ENCODE measurements at places on chromosomes 16 and 17.

DNA sequence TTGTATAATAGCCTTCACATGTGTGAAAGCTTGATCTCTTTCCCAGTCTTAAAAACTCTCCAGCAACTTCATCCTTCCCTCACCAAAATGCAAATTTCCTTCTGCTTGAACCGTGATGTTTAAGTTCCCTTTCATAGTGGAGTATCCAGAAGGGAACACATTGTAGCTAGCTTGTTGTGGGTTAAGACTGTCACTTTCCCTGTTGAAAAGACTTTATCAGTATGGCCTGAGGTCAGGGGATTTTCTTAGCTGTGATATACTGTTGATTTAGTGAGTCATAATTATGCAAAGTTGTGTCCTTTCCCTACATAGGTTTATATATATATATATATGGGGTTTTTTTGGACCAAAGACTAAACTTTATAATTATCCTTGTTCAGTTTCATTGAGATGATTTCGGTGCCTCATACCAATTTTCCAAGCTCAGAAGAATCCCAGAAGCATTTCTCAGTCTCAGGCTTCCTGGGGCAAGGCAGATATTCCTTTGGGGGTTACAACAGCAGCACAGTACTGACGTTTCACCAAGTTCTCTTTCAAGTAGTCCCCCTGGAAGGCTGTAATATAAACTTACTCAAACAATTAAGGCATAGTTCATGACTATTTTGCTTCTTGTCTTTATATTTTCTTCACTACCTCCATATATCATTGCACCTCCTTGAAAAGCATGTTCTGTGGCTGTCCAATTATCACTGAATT, 35.7 kb downstream of the ESRP2 start:
- DNase-seq, result no peak

DNA sequence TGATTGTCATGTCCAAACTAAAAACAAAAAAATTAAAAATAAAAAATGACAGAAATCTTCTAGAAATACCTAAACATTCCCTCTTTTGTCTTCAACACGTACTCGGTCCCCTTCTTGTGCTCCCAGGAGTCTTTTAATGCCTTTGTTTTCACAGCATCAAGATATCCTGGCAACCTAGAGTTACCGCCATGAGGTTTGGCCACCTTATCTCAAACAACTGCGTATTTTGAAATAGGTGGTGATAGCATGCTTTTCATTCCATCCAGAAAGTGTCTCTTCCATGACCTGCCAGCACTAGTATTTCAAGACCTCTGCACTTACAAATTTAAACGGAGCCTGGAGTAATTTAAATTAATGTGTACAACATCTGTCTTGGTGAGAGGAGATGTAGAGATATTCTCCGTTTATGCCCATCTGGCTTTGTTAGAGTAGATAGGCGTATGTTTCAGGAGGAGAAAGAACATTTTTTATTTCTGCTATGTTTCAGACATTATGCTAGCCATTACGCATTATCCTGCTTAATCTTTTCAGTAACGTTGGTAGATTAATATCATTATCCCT, 42.0 kb downstream of the RBFOX1 start:
- no peak for DNase-seq

GRCh38 chr16:19874026-19874425, 10.6 kb downstream of the GPRC5B start:
- no peak for DNase-seq

- DNase-seq, result no peak
These were observed 3.9 kb upstream of the WFIKKN1 start for GRCh38 chr16:626787-627453.

DNA sequence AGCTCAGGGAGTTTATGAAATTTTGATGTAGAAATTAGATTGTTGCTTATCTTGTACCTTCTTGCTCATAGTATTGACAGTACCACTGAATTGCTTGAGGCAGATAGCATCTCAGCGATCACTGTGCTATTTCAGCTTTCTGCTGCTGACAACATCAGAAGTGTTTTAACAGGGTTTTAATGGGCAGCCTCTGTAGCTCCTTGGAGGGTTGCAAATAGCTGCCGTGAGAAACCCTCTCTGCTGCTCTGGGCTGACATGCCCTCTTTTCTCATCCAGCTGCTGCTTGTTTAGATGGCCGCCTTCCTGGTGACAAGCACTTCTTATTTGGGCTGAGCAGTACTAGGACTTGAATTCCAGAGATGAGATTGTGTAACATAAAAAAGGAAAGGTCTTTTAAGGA, 180.2 kb upstream of the TBX2 start:
- no peak for DNase-seq

GRCh38 chr16:57892041-57892440, 78.9 kb downstream of the CNGB1 start:
- no peak for DNase-seq

DNA sequence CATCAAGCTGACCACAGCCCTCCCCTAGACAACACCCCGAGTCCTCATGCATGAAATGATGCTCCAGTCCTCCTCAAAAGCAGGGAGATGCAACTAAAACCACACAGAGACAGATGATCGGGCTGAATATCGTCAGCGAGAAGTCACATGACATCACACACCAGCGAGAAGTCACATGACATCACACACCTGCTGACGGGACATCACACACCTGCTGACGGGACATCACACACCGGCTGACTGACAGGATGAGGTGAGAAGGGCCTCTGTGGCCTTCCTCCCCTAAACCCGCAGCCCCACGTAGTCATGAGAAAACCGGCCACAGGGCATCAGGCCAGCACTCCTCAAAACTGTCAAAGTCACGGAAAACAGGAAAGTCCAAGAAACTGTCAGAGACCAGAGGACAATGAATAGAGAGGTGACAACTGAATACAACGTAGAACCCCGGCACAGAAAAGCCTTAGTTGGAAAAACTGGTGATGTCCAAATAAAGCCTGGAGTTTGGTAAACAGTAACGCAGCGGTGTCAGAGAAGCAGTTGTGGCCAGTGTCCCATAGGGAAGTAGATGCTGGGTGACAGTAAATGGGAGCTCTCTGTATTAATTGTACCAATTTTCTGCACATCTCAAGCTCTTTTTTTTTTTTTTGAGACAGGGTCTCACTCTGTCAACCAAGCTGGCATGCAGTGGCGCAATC, 14.3 kb downstream of the LITAF start:
- no peak for DNase-seq

GRCh38 chr17:27917000-27917399, 23.8 kb upstream of the LYRM9 start:
- DNase-seq, result no peak

- no peak for DNase-seq
These were observed 1.7 kb upstream of the BRCA1 start for GRCh38 chr17:43126911-43127290.

- DNase-seq, result no peak
These were observed 570.7 kb downstream of the CDH13 start for GRCh38 chr16:83197450-83197849.

DNA sequence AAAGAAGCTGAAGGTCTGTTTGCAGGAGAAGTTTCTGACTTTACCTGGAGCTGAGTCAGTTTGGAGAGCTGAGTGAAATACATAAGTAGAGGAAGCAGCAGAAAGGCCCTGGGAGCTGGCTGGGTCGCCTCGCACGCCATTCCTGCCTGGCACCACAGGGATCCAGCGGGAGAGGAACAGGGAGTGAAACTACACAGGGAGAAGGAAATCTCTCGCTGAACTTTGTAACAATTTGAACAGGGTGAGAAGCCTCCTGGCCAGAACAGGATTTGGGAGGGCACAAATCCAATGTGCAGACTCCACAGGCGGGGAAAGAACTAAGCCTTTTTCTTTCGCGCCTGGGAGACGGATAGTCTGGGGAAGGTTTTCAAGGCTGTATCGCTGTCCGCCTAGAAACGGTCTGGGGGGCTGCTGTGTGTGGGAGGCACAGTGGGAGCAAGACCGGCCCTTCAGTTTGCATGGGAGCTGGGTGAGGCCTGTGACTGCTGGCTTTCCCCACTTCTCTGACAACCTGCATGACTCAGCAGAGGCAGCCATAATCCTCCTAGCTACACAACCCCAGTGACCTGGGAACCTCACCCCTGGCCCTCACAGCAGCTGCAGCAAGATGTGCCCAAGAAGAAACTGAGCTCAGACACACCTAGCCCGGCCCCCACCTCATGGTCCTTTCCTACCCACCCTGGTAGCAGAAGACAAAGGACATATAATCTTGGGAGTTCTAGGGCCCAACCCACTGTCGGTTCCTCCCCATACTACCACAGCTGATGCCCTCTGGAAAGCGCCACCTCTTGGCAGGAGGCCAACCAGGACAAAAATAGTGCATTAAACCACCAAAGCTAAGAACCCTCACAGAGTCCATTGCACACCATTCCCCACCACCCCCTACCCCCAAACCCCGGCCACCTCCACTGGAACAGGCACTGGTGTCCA, 778.6 kb downstream of the KCNJ2 start:
- no peak for DNase-seq

- DNase-seq, result no peak
These were observed 103.5 kb upstream of the NOG start for GRCh38 chr17:56489980-56490379.

DNA sequence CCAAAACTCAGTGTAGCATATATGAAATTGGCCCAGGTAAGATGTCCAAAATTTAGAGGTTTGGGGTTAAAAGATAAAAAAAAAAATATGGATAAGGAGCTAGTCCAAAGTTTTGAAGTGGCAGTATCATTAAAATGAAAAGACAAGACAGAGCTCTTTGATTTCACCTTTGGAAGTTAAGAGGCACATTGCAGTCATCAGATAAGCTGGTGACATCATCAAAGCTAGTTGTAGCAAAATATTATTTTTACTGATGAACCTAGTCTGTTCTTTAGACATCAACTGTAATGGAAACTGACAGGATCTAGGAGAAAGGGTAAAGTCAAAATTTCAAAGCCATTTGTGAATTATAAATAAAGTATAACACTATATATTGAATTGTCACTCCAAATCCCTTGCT, 603.7 kb upstream of the CDH8 start:
- no peak for DNase-seq

GRCh38 chr17:7419819-7420610, at the start of gene SPEM1:
Gene SPEM1, plus strand, starts transcription at chr17:7420324. Its CDS starts 61 bp downstream, at chr17:7420385.
- peak; percentile 11 for DNase-seq

GRCh38 chr16:48526058-48526957, 83.7 kb downstream of the N4BP1 start:
- no peak for DNase-seq

- DNase-seq, result no peak
These were observed 33.8 kb upstream of the CRISPLD2 start for GRCh38 chr16:84785843-84786581.

DNA sequence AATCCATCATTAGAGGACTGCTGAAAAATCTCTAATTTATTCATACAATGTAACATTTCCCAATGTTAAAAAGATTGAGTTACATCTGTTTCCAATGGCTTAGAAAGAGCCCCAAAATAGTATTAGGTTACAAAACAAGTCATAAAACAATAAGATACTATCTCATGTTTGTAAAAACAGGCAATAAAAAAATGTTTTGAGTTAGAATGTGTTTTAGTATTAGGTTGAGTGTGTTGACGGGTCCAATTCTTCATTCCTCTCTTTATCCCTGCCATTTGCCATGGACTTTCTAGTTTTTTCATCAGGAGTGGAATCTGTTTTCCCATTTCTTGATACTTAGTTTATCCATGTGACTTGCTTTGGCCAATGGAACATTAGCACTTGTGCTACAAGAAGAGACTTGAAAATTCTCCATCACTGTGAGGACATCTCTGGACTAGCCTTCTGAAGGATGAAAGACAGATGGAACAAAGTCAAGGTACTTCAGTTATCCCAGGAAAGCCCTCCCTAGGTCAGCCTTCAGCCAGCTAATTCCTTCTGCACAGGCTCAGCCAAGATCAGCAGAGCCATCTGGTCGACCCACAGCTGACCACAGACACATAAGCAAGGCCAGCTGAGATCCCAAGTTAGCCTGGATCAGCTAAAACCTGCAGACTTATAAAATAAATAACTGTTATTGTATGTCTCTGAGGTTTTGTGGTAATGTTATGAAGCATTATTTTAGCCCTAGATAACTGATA, 83.3 kb downstream of the HS3ST3A1 start:
- no peak for DNase-seq

- no peak for DNase-seq
These were observed 1.2 kb upstream of the PFN1 start for GRCh38 chr17:4949321-4950074.

DNA sequence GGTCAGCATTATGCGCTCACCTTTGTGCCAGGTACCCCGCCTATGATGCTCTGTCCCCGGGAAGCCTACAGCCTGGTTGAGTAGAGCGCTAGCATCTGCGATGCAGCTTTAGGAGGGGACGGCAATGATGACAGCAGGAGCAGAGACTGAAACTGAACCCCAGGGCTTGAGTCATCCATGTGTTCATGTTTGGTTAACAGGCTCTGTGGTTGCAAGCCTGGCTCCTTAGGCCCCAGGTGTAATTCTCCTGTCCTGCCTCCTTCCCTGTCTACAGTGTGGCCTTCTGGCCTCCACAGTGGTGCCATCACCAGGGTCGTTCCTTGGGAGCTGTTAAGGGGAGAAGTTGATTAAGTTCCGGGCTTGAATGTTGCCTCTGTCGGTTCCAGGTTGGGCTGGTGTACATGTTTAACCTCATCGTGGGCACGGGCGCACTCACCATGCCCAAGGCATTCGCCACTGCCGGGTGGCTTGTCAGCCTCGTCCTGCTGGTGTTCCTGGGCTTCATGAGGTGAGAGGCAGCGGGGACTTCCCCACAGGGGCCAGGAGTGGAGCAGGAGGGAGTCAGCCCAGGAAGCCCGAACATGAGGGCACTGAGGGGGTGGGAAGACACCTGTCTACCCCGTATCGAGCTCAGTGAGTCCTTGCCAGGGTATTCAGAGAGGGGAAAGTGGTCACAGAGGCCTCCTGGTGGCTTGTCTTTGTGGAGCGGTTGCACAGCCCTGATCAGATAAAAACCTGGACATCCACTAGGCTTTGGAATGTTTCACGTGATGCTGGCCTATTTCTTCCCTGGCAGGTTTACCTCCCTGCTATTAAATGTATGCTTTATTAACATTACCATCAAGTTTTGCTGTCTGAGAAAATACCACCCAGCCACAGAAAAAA, 9.2 kb upstream of the NAT9 start:
- no peak for DNase-seq

DNA sequence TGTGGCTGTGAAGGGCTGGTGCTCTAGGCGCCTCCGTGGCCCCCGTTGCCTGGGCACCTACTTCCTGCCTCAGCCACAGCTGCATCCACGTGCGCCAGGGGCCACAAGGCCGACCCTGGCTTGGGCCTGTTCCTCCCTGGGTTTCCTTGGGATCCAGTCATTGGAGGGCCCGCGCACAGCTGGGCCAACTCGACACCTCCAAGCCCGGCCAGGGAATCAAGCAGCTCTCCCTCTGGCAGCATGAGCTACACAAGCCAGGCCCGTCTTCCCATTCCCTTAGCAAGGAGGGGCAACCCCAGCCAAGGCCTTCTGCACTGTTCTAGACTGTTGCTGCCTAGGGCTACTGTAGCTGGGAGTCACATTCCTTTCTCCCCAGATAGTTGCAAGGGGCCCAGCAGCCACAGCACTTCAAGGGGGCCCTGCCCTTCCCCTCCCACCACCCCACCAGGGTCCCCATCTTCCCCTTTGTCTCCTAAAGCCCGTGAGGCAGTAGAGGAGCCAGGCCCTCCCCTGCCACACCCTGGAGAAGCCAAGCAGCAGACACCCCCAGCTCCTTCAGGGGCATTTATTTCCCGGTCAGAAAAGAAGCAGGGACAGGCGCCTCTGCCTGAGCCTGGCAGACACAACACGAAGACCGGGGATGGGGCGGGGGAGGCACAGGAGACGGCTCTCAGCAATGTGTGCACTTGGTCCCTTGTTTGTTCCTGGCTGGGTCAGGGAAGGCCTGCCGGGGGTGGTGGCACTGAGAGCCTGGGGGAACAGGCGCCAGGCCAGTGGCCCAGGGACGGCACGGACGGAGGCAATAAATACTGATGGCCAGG, 3.8 kb downstream of the ARHGDIA start:
- DNase-seq, result no peak

Data from left renal cortex interstitium (tissue), 4 donors.